ENCODE measurements at places on chromosomes 16 and 17.

DNA sequence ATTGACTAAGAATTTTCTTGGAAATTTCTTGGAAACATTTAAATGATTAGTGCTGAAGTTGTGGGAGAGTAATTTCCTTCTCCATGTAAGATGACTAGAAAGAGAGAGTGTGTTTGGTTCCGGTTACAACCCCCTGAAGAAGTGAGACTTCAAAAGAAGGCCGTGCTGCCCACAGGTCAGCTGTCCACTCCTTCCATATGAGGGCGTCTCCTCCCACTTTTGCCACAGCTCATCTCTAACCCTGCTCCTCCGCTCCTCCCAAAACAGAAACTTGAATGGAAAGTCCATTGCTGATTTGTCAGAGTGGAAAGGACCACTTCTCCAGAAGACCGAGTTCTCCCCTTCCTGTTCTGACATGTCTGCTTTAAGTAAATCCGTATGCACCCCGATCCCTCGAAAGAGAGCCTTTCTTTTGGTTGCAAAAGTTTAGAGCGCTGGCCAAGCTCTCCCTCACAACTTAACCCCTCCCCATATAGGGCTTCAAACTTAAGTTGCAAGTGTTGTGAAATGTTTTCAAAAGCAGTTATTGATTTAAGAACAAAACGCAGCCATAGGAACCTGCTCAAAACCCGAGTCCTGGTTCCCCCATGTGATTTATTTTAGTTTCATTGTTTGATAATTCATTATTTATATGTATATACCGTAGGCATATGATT is 129.5 kb downstream of the SOCS1 start:
- DNase-seq = no peak

- no peak for DNase-seq
Observed at GRCh38 chr17:9054126-9054975, 33.0 kb downstream of the NTN1 start.

- no peak for DNase-seq
Observed at GRCh38 chr16:10870137-10870776, 6.7 kb upstream of the CIITA start.

DNA sequence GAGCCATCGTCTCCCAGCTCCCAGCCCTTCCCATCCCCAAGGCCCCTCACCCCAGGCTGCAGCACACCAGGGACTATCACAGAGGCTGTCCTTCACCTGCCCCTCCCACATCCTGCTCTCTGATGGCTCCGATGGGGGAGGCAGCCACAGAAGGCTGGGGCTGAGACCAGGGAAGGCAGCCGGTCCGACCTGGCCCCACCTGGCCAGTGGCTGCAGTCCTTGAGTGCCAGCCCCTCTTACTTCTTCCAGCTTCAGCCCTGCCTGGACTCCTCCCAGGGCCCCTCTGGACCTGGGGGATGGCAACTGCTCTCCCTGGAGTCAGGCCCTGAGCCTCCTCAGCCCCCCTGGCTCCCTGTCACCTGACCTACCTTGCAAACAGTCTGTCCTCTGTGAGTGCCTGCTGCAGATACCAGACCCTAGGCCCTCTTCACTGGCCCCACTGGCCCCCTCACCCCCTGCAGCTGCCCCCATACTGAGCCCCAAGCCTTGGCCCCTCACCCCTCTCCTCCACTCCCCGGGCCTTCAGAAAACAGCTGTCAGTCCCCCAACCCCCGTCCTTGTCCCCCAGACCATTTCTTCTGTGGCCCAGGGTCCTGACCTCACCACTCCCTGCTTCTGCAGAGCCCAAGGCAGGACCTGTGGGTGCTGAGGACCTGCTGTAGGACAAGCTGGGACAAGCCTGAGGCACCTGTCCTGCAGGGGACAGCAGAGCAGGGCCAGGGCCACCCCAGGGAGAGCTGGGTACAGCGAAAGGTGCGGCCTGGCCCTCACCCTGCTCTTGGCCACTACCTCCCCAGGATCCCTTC is 12.6 kb upstream of the SRRM2 start:
- no peak for DNase-seq
